ENCODE measurements at places on chromosomes 11 and 22.

DNA sequence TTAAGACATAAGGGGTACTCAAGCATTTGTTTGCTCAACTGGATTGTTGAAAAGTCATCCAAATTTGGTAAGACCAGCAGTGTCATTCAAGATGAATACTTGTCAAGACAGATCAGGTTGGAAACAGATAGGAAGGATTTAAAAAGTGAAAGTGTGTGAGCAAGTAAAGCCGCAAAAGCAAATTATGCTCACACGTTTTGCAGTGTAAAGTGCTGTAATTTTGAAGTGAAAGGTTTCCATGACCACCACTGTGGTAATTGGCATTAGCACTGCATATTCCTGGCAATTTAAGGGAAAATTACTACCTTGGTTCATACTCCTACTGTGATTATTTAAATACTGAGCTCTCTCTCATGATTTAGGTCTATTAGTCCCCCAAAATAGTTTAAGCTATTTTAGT is 704.1 kb upstream of the CCDC179 start:
- no peak for DNase-seq

DNA sequence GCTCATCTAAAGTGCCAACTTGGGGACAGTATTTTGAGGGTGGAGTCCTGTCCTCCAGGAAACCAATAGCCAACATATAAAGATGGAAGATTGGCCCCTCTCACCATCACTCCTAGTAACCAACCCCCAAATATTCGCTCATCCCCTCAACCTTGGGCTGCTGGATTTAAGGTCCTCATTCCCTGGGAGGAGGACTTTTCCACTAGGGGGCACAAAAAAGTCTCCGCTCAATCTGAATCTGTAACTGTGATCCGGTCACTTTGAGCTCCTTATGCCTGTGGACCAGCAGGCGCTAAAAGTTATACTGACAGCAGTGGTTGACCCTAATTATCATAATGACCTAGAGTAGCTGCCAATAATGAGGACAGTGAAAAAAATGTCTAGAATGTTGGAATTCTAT is 20.5 kb upstream of the CLPB start:
- no peak for DNase-seq

GRCh38 chr11:122696662-122697061 is 41.1 kb downstream of the UBASH3B start:
- DNase-seq, result peak; percentile 18

GRCh38 chr22:49972163-49973017 is 11.8 kb downstream of the PIM3 start:
- DNase-seq, result no peak

GRCh38 chr11:35372565-35373283 is 46.6 kb downstream of the SLC1A2 start:
- DNase-seq, result no peak

GRCh38 chr11:66694732-66695207 is 17.1 kb upstream of the RBM4B start:
- DNase-seq, result peak; percentile 75

DNA sequence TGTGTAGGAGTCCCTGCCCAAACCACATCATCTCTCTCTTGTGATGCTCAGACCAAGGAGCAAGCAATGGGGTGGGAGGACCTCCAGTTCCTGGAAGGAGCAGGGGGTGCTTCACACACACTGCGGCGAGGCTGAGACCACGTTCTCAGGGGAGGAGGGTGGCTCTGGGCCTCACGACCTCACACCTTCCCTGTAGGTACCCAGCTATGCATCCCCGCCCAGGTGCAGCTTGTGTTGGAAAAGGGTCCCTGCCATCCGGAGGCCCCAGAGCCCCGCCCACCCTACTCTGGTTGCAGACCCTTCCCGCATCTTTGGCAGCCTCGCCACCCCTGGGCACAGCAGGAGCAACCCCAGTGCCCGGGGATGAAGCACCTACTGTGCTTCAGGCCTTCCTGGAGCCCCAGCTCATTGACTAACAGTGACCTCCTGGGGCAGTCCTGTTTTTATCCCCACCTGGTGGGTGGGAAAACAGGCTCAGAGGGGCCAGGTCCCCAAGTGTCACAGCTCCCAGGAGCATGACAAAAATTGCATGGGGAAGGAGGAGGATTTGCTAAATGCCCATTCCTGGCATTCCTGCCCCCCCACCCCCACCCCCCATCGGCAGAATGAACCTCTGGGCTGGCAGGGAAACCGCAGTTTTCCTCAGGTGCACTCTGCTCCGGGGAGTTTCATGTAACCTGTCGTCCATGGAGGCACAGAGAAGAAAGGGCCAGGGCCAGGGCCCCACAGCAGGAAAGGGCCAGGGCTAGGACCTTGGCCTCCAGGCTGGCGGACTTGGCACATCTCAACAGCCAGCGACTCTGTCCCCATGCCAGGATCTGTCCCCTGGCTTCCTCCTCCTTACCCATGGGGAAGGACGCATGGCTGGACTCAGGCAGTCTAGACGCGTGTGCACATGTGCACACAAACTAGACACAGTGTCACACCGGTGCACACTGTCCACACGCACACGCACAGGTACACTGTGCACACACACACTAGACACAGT is 81.0 kb downstream of the IGLL1 start:
- DNase-seq, result no peak

- no peak for DNase-seq
Measured at GRCh38 chr11:70871881-70872280, 380.5 kb downstream of the SHANK2 start.

DNA sequence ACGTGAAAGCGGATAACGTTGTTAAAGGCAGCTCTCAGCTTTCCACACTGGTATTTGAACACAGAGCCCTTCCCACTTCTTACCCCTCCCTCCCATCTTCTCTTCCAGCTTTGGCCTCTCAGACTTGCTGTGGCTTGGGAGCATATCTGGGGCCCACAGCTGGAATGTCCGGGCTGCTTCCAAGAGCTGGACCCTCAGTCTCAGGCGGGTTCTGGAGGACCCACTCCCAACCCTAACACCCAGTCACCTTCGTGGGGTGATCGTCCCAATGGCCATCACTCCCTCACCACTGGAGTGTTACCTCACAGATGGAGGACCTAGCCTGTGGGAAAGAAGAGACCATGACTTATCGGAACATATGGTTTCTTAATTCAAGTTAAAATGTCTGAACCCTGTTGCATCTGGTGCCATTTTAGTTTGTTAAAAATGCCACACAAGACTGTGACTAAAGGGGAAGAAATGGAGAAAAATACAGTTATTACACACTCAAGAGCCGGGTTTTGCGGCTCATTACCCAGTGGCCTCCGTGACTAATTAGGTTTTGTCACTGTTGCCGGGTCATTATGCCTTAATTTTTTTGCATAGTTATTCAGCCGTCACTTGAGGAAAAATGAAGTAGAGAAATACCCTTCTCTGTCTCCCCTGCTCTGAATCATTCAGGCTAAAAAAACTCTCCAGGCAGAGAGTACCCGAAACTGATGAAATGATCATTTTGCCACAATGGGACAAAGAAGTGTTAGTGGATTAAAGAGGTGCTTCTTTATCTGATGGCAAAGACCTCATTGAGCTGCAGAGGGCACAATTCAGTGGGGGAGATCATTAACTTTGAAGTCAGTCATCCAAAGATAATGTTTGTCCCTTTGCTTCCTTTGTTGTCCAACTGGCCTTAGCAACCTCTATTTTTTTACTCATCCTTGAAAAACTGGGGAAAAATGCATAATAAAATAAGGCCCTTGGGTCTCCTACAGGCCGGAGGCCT is 87.2 kb upstream of the HTATIP2 start:
- no peak for DNase-seq

GRCh38 chr11:130555251-130555841 is 106.9 kb downstream of the ADAMTS15 start:
- DNase-seq, result no peak

GRCh38 chr11:91100427-91100826 is 877.6 kb upstream of the CHORDC1 start:
- DNase-seq, result no peak

DNA sequence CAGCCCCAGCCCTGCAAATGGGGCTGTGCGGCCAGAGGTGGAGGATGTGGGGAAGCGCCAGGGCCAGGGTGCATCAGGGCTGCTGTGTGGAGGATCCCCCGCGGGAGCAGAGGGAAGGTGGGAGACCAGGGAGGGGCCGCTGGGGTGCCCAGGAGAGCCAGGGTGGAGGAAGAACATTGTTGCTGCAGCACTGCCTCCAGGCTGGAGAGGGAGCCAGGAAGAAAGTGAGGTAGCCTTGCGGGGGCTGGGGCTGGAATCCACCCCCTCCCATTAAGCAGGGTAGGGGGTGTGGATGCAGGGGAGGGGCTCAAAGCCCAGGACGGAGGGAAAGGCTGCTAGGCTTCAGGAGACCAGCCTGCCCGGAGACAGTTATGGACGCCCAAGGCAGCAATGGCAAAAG is 15.0 kb downstream of the CABP7 start:
- no peak for DNase-seq

DNA sequence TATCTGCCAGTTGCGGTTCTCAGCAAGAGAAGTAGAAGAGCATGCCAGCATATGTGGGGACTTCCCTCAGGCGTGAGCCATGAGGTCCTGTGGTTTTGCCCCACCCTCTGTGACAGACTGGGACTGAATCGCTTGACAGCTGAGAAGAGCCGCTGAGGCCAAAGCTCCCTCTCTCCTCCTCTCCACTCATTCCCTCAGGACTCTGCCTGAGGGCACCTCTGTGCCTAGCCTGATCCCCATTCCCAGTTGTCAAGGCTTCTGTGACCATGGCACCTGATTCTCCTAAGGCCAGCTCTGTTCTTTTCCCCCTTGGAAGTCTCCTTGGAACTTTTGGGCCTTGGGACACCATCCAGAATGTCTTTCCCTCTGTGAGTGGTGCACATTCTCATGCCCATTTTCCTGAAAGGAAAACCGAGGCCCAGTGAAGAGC is 27.0 kb downstream of the ART5 start:
- DNase-seq, result peak; percentile 35

- DNase-seq, result no peak
Measured at GRCh38 chr11:11845071-11845470, 3.3 kb downstream of the USP47 start.

GRCh38 chr11:116342148-116342547 is 430.6 kb downstream of the BUD13 start:
- DNase-seq, result no peak

DNA sequence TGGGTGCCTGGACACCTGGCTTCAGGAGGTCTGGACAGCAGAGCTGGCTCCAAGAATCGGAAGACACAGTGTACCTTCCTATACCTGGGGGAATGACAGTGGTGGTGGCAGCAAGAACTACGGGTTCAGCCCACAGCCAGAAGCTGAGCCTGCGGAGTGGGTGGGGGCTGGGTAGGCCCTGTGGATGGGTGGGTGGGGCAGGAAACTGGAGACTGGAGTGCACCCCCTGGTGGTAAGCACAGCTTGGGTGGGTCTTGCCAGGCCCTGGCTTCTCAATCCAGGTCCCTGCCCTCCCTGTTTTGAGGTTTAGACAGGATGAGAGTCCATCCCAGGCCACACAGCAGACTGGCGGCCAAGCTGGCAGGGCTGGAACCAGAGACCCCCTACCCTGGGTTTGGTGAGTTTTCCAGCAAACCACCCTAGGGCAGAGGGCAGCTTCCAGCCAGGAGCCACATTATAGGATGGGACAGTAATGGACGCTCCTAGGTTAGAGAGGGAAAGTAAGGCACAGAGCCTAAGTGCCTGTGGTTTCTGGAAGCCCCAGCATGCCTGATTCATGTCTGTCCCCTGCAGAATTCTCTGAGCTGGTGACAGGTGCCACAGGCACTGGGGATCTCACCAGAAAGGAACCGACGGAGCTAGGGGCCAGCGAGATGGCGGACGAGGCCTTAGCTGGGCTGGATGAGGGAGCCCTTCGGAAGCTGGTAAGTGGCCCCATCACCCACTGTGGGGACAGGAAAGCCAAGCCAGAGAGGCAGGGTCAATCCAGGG is 1.7 kb downstream of the SMTN start:
- peak; percentile 39 for DNase-seq
